ENCODE measurements at places on chromosomes 13 and 19.

DNA sequence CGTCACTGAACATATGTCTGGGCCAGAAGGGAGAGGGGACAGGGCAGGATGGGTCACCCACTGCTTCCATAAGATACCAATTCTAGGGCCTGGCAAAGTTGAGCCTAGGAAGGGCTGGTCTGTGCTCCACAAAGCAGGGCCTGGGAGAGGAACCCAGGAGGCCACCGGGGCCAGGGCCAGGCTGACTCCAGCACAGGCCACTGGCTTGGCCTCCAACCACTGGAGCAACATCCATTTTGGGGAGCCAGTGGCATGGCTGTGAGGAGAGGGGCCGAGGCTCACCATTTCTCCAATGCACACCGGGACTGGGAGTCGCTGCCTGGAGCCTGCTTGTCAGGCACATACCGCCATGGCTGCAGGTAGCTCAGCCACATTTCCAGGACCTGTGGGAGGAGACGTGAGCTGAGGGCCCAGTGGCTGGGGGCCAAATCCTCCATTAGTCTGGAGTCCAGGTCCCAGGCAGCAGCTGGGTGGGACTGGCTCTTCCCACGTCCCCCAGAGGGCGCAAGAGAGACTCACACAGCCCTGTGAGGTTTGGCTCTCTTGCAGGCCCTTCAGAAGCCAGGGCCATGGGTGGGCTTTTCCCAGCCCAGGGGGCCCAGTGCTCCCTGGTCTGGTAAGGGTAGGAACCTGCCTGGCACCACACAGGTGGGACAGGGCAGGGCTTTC is 27.7 kb downstream of the TUBA3C start:
- no peak for DNase-seq

DNA sequence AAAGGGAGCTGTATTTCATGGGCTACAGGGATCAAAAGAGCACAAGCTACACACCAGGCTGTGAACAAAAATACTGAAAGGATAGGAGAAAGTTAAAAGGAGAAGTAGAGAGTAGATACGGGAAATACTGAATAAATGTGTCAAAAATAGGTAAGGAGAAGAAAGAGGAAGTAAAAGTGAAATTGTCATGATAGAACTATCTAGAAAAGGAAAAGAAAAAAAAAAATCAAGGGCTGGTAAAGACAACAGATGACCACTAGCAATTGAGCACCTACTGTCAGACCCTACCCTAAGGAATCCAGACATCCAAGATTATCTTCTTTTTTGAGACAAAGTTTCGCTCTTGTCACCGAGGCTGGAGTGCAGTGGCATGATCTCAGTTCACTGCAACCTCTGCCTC is 4.8 kb downstream of the RUBCNL start:
- no peak for DNase-seq

- DNase-seq, result no peak
Observed at GRCh38 chr13:39159846-39160370, 121.7 kb downstream of the NHLRC3 start.

DNA sequence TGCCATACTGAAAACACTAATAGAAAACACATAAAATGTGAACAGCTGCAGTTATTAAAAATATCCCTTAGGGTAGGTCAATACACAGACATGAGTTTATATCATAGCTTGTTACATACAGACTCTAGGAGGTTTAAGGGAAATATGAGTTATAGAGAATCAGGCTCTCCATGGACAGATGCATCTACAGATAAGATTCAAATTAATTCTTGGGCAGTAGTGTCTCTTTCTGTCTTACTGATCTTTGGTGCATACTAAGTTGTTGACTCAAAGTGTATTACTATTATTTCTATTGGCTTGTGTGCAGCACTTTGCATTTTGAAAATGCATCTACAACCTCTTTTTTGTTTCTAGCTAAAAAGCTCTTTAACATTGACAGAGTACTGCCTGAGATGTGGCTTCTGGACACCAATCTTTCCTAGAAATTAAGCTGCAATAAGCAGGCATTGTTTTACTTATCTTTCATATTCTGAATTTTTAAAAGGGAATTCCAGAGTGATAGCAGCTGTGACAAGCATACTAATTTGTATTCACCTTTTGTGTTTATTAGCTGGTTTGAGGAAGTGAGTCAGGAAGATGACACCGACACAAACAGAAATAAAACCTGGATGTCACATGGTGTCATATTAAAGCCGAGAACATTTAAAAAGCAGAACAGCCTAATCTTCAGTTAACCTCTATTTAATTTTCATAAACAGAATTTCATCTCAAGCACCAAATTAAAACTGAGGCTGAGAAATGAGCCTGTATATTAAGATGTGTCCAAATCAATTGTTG is 399.0 kb downstream of the PCDH9 start:
- DNase-seq, result no peak

GRCh38 chr13:113577881-113578435 is 6.6 kb upstream of the TFDP1 start:
- DNase-seq, result no peak

GRCh38 chr19:2135474-2136402 is 15.6 kb downstream of the AP3D1 start:
- no peak for DNase-seq

- no peak for DNase-seq
Observed at GRCh38 chr13:73179650-73180274, 121.0 kb downstream of the KLF5 start.

DNA sequence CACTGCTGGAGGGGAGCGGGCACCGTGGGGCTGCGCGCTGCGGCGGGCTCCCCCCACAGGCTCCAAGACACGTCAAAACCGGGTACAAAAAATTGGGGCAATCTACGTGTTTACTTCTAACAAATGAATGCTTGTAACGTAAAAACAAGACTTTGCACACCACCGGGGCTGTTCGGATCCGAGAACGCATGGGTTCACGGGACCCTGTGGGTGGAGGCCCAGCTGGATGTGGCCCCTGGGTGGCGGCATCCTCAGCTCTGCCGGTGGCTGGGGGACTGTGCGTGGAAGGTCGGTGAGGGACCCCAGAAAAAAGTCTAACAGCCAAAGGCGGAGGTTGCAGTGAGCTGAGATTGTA is 10.3 kb upstream of the SLC7A10 start:
- no peak for DNase-seq

DNA sequence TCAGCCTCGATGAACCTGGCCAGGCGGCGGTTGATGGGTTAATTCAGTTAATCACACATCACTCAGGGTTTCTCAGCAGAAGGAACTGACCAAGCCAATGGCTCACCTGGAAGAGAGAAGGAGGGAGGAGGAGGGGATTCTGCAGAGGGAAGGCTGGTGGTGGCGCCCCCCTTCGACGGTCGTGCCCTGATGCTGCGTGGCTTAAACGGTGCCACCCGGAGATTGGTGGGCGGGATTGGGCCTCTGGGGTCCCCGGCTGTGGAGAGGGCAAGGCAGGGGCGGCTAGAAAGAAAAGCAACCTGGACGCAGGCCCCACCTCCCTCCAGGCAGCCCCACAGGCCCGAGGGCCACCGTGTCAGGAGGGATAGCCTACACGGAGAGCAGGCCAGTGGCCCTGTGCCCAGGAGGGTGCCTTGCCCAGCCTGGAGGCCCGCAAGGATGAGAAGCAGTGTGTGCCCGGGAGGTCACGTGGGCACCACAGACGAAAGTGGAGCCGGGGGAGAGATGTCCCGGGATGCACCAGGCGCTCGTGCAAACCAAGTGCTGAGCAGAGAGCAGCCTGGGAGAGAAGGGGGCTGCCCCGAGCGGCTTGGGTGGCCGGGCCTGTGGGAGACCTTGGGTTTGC is 16.0 kb downstream of the CSNK1G2 start:
- no peak for DNase-seq

DNA sequence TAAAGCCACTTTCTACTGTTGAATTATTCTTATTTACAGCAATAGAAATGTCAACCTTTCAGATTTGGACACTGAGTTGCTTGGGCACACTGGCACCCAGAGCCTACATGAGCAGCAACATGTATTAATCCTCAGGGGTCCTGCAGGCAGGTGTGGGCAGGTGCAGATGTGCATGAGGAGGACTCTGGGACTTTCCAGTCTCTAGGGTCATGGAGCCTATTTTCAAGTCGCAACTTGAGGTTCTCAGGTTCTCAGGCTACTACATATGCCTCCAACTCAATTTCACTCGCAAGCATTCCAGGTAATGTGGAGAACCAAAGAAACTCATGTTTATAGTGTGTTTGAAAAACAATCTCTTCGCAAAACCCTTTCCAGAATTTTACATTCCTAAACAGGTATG is 73.2 kb downstream of the STARD13 start:
- DNase-seq, result no peak

GRCh38 chr19:42295831-42296525 is 6.0 kb upstream of the PRR19 start:
- no peak for DNase-seq

DNA sequence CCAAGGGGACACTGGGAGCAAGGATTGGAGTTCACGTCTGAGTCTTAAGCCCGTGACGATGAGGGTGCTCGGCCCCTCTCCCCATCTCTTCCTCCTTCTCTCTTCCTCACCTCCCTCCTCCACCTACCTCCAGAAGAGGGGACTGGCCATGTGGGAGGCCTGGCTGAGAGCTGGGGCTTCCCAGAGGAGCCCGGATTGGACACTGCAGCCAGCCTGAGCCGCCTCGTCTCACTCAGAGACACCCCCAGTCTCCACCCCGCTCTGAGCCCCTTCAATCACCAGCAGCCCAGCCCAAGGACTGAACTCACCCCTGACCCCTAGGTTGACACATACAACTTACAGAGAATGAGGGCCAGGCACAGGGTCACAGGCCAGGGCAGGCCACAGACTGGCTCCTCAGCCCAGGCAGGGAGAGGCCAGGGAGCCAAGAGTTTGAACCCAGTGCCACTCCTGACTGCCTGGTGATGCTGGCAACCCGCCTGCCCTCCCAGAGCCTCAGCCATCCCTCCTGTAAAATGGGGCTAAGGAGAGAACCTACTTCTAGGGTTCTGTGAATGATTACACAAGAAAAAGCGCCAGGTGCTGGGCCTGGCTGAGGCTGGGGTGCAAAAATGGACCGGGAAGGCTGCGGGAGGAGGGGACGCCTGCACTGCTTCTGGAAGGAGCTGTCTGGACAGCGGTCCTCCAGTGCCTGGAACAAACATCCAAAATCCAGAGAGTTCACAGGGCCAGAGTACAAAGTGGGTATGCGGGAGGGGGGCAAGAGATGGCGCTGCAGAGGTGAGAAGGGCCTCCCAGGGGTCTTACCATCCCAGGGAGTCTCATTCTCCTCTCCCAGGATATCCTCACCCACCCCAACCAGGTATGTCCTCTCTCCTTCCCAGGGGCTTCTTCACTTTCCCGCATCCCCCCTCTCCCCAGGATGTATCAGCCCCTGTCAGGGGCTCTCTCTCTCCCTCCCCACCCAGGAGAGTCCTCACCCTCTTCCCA is 1.1 kb downstream of the CD79A start:
- no peak for DNase-seq
